Left ventricle myocardium inferior (tissue), 1 donor: ENCODE measurements at places on chromosomes 3 and 15. TPM values are rescaled to one million over a fixed set of nuclear protein-coding genes. Genes with fewer than 3 reads are reported as not detected.

Gene CXCR6
- total RNA-seq = 0.33 TPM

- no peak for DNase-seq
Measured at GRCh38 chr15:55823699-55824340, 80.9 kb upstream of the PRTG start.

GRCh38 chr3:3714572-3714971, 84.7 kb upstream of the LRRN1 start:
- DNase-seq = no peak

Gene FBXL22
- total RNA-seq = 29.5 TPM

Gene ECE2
- not detected for total RNA-seq
